Activated naive CD8-positive, alpha-beta T cell treated with anti-CD3 and anti-CD28 coated beads, Interleukin-2, amount 50 U/mL, for 16 hours (primary cell): ENCODE measurements at places on chromosomes 11 and 22.
A peak's percentile ranks its signal among the peaks of the same experiment; 100 is the strongest.

- no peak for DNase-seq
Observed at GRCh38 chr11:85680897-85681296, 5.1 kb downstream of the CCDC89 start.

DNA sequence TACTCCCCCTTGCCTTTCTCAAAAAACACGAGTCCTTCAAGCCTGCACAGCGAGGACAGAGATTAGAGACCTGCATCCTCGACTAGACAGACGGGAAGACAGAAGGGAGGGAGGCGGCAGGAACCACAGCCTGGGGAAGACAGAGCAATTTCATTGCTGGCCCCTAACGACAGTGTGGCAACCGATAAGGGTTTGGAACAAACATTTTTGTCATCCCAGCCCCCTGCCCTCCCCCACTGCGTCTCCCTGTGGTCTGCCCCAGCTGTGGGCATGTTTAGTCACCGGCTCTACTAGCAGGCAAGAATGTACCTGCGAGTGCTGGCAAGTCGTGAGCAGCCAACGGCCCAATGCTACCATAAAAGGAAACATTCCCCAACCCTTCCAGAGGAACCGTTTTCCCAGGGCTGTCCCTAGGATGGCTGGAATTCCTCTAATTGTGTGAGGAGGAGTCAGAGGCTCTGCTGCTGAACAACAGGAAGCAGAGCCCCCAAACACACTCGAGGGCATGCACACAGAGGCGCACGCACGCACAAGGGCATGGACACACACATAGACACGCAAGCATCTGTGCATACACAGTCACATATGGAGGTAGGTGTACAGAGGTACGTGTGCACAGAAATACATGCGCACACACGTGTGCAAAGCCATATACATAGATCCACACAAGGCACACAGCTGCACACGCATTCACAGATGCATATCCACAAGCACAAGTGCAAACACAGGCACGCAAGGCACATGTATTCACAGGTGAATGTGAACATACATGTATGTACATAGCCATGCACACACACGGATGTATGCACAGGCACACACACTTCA lies 58.3 kb downstream of the MYH9 start:
- peak; percentile 76 for DNase-seq

DNA sequence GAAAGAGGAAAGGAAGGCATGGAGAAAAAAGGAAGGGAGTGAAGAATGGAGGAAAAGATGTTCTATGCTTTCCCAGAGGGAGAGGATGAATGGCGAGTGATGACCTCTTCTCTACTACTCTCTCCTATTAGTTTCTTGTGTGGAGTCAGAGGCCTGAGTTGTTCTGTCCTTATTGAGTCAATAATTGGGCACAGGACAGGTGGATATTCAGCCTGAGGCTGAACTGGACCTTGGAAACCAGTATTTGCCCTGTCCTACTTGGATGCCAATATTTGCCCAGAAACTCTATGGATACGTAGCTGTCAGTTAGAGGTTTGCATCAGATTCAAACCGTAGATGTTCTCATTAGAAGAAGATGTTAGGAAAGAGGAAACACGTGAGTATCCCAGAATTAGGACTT lies 17.6 kb upstream of the SWAP70 start:
- DNase-seq: no peak

DNA sequence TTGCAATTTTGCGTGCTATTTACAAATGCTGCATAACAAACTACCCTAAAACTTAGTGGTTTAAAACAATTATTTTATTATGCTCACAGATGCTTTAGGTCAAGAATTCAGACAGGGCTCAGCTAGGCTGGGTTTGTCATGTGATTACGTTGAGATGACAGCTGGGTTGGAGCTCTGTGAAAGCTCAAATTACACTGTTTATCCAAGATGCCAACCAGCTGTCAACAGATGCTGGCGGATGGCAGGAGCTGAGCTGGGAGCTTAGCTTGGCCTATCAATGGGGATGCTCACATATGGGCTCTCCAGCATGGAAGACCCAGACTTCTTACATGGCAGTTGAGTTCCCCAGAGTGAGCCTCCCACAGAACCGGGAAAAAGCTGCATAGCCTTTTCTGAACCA lies 62.7 kb downstream of the STK33 start:
- no peak for DNase-seq

DNA sequence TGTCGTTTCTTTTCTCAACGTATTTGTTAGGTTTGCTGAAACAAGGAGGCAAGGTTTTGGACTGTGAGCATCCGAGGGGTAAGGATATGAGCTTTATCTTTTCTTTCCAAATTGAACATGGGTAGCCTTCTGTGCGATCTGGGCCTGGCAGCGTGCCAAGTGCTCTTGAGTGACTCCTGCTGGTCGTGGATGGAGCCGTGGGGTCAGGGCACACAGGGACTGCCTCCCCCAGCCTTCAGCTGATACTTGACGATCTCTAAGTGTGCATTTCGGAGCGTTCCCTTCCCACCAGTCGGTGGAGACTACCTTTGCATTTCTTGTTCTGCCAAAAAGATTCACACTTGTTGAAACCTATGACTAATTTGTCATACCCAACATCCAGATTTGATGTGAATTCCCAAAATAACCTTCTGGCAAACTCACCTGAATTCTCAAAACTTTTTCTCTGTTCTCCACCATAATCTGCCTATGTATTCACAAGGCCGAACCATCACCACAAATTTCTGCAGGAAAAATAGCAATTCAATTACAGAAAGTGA lies 40.1 kb upstream of the CLMP start:
- DNase-seq: no peak

GRCh38 chr11:128553662-128554362 lies 33.5 kb downstream of the ETS1 start:
- no peak for DNase-seq

DNA sequence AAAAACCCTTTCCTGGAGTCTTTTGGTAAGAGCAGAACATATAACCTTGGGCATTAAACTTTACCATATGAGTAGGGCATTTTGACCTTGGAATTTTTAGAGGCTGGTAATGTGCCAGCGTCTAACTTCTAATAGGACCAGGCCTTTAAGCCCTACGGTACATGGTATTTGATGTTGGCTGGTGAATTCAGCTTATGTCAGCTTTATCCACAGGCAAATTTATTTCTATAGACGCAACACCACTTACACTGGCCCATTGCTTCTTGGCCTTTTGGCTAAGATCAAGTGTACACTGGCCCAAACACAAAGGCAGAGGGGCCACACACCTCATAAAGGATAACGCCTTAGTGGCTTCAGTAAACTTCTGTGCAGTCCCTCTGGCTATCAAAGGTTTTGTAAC lies 410.2 kb upstream of the LARGE1 start:
- no peak for DNase-seq

GRCh38 chr11:122068837-122069236 lies 47.2 kb downstream of the BLID start:
- no peak for DNase-seq

GRCh38 chr11:17593466-17594245 lies 46.6 kb downstream of the OTOG start:
- no peak for DNase-seq

- no peak for DNase-seq
Observed at GRCh38 chr22:23116506-23117263, 25.1 kb downstream of the RSPH14 start.

DNA sequence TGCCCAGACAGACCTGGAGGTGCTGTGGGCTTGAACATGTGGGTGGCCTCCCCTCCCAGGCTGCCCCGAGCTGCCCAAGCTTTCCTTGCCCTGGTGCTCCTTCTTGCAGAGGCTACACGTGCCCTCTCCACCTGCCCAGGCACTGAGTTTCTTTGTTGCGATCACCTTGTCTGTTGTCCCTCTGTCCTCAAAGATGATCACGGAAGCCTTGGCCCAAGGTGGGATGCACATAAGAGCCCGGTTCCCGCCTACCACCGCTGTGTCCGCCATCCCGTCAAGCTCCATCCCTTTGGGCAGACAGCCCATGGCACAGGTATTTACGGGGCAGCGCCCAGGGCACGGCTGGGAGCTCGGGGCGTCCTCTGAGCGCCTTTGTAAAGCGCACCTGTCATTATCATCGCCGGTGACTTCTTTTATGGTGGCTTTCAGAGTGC lies 67.5 kb downstream of the MED15 start:
- no peak for DNase-seq

- DNase-seq: no peak
Observed at GRCh38 chr22:48751539-48752437, 1075.9 kb downstream of the BRD1 start.

DNA sequence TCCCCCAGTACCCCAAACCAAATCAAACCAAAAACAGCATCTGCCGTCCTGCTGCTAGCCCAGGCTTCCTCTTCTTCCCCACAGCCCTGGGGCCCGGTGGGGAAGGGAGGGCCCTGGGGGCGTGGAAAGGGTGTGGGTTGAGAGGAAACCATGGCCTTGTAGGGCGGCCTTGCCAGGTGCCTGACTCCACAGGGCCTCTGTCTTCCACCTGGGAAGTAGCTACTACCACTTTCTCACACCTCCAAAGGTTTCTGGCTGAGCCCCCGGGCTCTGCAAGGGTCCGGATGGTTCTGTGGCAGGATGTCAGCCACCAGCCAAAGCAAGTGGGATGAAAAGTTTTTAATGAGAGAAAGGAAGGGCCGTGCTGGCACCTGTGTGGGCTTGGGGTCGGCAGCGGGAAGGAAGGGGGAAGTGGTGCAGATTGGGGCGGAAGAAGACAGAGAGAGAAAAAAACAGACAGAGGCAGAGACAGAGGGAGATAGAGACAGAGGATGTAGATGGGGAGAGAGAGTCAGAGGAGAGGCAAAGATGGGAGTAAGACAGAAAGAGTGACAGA lies 10.5 kb downstream of the TPST2 start:
- no peak for DNase-seq

DNA sequence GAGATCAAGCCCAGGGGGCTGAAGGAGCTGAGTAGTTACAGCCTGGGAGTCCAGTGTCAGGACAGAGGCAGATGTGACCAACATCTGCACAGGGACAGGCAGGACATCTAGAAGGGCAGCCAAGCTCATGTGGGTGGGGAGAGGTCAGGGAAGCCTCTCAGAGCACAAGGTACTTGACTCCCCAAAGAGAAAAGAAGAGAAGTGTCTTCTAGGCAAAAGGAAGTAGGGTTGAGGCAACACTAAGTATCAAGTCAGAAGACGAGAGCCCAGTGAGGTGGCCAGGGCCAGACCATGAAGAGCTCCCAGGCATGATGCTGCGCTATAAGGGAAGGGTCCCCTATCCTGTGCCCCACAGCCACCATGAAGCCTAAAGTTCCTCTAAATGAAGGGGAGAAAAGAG lies 21.5 kb downstream of the RPL27A start:
- DNase-seq: no peak

- no peak for DNase-seq
Observed at GRCh38 chr11:119671051-119671450, 57.9 kb downstream of the NECTIN1 start.

GRCh38 chr11:100578831-100579311 lies 108.2 kb upstream of the ARHGAP42 start:
- no peak for DNase-seq

DNA sequence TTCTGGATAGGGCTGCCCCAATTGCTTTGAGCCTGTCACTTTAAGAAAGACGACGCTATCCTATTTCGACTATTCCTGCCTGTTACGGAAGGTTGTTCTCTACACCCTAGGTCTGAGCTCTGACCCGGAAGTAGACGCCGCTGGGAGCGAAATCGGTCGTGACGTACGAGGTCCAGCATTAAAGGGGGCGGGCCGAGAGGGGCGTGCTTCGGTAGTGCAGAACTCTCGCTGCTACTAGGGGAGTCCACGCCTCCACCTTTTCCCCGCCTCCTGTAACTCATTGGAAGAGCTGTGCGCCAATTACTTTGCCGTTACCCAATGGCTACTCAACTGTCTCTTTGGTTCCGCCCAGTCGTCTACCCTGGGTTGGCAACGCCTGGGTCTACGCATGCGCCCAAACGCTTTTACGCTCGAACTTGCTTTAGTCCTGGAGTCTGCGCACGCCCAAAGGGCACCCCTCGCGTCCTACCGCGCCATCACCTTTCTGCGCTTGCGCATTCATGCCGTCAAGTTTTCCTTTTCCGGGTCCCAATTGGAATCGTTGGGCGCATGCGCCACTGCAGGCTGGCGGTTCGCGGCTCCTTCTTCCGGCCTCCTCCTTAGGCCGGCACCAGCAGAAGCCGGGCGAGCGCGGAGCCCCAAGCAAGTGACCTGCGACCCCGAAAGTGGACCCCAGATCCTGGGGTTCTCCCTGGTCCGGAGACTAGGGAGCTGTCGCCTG lies at the start of gene PCNX3:
PCNX3 (plus strand) TSS at position 548 of the 721 bp plus-strand sequence. CDS start 536 bp downstream, outside the sequence.
- peak; percentile 100 for DNase-seq

- DNase-seq: no peak
Observed at GRCh38 chr11:61814247-61814957, 2.4 kb downstream of the FADS1 start.

DNA sequence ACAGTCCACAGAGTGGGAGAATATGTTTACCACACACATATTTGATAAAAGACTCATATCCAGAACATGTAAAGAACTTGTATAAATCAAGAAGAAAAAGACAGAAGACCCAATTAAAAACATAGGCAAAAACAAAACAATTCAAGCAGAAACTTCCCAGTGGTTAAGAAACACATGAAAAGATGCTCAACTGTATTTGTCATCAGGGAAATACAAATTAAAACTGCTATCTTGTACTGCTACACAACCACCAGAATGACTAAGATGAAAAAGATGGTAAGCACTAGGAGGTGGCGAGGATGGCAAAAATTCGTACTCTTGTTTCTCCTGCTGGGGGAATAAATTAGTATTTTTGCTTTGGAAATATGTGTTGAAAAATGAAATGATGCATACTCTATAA lies 192.3 kb upstream of the C11orf87 start:
- no peak for DNase-seq

GRCh38 chr11:83449338-83449913 lies 163.3 kb upstream of the CCDC90B start:
- DNase-seq: no peak

- DNase-seq: no peak
Observed at GRCh38 chr11:64539711-64540427, 51.2 kb upstream of the SLC22A12 start.

GRCh38 chr11:102986815-102987214 lies 31.3 kb upstream of the MMP13 start:
- DNase-seq: no peak

DNA sequence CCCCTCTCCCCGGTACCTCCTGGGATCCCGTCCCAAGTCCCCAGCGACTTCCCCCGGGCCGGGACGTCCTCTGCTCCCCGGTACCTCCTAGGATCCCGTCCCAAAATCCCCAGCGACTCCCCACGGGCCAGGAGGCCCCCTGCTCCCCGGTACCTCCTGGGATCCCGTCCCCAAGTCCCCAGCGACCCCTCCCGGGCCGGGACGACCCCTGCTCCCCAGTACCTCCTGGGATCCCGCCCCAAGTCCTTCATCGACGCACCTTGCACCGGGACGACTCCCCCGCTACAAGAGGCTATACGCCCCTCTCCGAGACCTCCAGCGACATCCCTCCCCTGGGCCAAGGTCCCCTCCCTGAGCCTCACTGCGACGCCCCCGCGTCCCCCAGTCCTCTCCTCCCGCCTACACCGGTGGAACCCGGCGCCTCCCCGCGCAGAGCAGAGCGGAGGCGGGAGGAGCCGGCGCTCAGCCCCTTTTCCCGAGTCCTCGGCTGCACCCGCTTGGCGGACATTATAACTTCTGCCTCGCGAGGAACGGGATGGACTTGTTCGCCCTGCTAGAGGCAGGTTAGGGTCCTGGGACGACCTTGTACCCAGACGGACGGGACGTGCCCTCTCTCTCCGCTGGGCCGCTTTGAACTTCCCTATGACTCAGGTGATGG lies 912 bp downstream of the KREMEN1 start:
- DNase-seq: no peak
